HT1080 (cell line): ENCODE measurements at places on chromosomes 5 and 9.

DNA sequence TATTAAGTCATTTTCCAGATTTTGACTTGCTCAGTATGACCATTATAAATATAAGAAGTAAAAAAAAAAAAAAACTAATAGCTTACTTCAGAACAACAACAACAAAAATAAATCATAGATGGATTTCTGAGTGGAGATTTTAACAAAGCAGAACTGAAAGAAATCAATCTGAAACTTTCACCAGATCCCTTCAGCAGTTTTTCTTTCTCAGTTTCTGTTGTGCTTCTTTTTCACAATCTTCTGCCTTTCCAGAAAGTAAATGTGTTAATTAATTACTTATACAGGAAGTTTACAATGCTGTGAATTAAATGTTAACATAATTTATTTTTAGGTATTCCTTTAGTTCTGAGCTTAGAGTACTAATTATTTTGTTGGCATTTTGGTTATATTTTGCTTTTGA is 73.5 kb downstream of the CHSY3 start:
- no peak for DNase-seq

DNA sequence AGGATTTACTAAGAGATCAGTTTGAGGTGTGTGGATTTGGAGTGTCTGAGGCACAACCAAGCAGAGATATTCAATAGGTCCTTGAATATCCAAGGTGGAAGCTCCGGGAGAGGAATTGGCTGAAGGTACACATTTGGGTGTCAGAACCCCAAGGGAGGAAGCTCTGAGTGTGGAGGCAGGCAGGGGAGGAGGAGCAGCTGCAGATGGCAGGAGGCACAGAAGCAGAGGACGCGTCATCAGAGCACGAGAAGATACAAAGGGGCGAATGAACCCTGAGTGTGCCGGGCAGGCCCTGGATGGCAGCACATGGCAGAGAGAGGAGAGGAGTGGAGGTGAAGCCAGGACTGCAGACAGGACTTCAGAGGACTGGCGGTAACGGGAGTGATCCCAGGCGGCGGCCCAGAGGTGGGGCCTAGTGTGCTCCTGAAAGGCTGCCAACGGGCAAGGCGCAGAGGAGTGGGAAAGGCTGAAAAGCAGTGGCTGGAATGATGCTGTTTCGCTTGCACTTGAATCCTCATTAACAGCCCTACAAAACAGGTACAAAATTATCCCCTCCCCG is 179.8 kb downstream of the FANCC start:
- no peak for DNase-seq

DNA sequence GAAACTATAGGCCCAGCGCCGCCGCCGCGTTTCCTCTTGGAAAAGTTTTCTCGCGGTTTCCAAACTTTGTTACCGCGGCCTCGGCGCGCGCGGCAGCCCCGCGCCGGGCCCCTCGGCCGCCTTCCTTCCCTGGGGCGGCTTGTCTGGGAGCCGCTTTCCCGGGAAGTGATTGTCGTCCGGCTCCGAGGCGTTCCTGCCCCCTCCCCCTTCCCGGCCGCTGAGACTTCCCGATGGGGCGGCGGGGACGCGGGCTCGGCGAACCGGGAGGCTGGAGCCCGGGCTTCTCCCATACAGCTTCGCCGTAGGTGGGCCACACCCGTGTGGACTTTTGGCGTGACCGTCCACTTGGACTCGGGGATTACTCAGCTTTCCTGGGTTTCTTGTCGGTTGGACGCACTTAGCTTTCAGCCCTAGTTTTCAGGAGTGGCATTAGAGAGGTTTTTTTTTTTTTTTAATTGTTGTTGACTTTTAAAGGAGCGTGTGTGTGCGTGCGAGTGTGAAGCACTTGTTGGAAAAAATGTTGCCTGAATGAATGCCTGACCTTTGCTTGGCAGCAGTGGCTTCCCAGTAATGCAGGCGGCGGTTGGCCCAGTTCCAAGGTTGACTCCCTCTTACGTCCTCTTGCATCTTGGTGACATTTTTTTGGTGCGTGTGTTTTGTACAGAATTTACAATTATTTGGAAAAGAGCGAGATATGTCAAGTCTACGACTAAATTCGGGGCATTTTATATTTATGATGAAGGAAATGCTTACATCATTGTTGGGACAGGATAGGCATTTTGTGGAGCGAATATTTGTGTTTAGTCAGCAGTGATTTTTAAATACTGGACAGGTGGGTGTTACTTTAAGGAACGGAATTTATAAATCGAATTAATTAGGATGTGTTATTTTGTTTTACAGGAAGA is 821 bp downstream of the CTNNA1 start:
- DNase-seq: peak; percentile 82

DNA sequence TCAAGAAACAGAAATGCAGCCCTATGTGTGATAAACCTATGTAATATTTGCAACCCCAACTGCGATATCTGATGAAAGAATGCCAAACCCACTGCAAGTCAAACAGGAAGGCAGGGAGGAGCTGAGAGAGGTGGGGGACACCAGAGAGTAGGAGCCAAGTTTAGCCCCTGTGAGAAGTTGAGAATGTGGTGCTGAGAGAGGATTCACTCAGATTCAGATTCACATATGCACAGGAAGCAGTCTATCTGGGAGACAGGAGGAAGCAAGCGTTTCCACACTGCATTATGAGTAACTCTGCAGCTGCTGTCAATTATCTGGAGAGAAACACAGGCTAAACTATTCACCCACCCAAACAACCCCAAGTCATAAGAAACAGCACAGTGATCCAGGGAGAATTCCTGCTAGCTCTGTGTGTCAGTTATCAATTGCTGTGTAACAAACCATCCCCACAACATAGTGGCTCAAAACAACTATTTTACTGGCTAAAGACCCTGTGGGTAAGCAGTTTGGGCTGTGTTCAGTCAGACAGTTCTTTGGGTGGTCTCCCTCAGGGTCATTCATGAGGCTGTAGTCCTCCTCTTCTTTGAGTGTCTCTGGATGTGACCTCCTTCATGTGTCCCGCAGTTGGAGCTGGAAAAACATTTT is 161.9 kb upstream of the RAI14 start:
- peak; percentile 67 for DNase-seq

DNA sequence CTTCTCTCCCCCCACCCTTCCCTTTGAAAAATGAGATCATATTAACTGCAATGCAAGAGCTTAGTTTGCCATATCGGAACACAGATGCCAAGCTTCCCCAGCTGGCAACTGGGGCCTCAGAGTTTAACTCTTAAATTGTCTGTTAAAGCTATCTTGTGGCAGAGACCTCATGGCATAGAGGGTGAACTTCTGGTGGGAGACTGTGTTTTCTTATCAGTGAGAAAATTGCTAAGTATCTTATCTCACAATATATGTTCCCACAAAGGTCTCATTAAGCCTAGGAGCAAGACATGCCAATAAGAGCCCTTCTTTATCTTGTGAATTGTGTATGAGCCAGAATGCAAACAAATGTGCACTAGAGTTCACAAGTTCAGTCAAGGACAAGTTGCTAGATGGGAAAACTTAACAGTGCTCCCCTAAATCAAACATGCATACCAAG is 12.3 kb downstream of the NFIB start:
- DNase-seq: no peak

DNA sequence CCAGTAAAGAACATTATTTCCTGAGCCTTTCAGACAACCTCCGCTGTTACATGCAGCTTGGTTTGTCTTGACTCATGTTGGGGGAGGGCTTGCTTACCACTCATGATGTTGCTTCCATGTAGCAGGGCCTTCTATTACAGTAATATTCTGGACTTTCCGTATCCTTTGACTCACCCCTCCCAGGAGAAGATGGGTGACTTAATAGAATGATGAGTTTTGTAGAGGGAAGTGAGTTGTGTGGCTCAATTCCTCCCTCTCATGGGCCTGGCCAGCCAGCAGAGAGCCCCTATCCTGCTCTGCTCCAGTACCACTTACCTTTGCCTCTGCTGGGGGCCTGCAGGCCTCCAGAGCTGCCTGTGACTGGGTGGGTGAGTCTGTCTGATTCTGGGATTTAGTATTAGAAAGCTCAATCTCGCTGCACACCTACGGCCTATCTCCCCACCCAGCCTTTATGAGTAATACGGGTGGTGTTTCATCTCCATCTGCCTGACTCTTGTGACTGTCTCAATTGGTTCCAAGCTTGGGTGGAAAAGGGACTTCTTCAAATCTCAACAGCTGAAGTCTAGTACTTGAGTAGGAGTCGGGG is 52.6 kb upstream of the KLF9 start:
- peak; percentile 89 for DNase-seq

GRCh38 chr9:22079873-22080341 is 70.8 kb upstream of the CDKN2B start:
- DNase-seq: no peak

- no peak for DNase-seq
These were observed 231.0 kb downstream of the SNX18 start for GRCh38 chr5:54748527-54748926.

GRCh38 chr5:112065781-112066180 is 308.8 kb upstream of the NREP start:
- DNase-seq: no peak

- DNase-seq: no peak
These were observed 11.7 kb downstream of the TAL2 start for GRCh38 chr9:105673850-105674387.

DNA sequence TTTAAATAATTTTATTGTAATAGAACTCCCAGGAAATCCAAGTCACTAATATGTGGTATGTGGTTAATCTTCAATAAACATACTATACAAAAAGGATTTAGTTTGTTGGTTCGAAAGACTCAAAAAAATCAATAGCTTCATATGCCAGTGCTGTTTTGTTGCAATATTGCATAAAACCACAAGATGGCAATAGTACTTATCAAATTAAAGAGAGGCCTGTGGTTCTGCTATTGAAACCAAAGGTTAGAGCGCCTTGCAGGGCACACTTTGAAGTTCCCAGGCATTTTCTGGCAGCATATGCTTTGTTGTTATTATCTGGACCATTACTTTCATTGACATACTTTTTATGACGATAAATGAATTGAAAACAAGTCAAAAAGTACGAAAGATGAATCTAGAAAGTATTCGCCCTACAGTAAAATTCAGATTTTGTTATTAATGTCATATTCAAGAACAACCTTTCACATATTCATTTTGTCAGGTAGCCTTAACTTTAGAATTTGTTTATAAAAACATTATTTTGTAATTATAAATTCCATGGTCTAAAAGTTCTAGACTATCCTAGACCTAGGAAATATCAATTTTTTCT is 316.3 kb downstream of the MCTP1 start:
- DNase-seq: peak; percentile 71

- peak; percentile 28 for DNase-seq
These were observed 50.7 kb downstream of the UIMC1 start for GRCh38 chr5:176955895-176956294.

- DNase-seq: no peak
These were observed 4.1 kb downstream of the ERCC6L2 start for GRCh38 chr9:95879591-95879990.

DNA sequence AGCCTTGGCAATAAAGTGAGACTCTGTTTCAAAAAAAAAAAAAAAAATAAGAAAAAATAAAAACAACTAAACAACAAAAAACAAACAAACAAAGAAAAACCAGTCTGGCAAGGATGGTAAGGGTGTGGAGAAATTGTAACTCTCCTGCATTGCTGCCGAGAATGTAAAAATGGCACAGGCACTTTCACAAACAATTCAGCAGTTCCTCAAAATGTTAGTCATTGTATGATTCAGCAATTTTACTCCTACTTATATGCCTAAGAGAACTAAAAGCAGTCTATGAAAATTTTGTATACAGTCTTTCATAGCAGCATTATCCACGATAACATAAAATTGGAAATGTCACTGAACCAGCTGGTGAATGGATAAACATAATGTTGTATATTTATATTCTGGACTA is 280.4 kb downstream of the CDH9 start:
- peak; percentile 32 for DNase-seq

GRCh38 chr9:136020206-136020605 is 59.0 kb upstream of the UBAC1 start:
- no peak for DNase-seq

GRCh38 chr5:36523926-36524325 is 82.5 kb upstream of the SLC1A3 start:
- no peak for DNase-seq

- peak; percentile 62 for DNase-seq
These were observed 449.5 kb upstream of the TRPC7 start for GRCh38 chr5:136814619-136815378.

GRCh38 chr5:154291917-154292316 is 101.4 kb downstream of the GALNT10 start:
- no peak for DNase-seq

DNA sequence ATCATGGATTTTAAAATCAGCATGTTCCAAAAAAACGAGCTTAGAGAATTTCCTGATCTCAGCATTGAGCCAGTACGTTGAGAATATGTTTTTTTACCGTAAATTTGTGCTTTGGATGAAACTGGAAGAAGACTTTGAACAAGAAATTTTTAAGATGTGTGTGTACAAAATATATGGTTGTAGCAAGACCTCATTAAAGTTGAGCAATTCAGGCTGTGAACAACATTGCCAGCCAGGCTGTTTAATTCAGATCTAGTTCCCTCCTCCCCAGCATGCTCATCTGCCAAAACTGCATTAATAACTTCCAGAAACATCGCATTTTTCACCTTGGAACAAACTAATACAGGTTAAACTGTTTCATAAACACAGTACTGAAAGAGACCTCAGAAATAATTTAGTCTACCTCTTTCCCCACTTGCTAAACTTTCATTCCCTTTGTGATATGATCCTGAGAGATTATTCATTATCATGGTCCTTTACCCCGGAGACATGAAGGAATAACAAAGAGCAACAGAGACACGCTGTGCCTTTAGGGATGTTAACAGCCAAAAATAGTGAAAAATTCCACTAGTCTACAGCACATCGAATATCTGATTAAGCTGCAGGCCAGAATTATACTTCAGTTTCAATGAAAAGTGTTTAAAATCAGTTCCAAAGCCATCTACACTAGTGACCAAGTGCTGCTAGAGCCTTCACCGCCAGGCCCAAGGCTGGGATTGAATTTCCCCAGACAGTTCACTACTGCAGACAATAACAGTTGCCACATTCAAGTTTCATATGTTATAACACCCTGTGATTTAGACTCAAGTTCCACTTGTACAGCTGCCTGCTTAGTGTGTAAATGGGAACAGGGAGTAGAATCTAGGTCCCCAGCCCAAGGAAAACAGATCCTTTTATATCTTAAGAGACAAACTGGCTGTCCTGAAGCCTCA is 89.6 kb downstream of the EFNA5 start:
- no peak for DNase-seq

DNA sequence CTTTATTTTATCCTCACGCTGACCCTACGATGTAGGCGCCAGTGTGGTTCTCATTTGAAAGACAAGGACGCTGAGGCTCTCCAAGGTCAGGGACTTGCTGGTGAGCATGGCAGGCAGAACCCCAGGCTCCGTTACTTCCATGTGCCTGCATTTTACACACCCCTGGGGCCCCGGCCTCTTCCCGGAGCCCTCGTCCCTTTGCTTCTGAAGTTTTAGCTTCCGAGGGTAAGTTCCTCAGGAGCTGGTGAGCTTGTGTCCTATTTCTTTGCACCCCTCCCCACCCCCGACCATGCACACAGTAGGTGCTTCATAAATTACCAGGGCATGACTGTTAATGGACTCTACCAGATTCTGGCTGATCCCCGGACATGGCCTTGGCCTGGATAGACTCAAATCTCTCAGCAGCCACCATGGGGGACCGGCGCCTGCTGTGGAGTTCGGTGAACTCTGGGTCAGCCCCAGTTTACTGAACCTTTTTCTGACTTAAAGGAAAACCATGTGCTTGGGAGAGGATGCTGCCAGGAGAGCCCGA is 59.3 kb upstream of the RNU6ATAC start:
- no peak for DNase-seq

- no peak for DNase-seq
These were observed 74.1 kb upstream of the TRIO start for GRCh38 chr5:14069021-14069420.

- no peak for DNase-seq
These were observed 319.9 kb downstream of the RAB3C start for GRCh38 chr5:58902765-58903164.

- DNase-seq: peak; percentile 96
These were observed 10.5 kb upstream of the NDST1 start for GRCh38 chr5:150497274-150497988.

GRCh38 chr5:2261004-2261703 is 378.4 kb upstream of the IRX4 start:
- DNase-seq: no peak
